ENCODE measurements at places on chromosomes 2 and 18.
A peak's percentile ranks its signal among the peaks of the same experiment; 100 is the strongest.

GRCh38 chr2:75053484-75054112 is 95.2 kb downstream of the POLE4 start:
- DNase-seq: no peak

- no peak for DNase-seq
Measured at GRCh38 chr2:238128534-238129001, 9.9 kb upstream of the KLHL30 start.

DNA sequence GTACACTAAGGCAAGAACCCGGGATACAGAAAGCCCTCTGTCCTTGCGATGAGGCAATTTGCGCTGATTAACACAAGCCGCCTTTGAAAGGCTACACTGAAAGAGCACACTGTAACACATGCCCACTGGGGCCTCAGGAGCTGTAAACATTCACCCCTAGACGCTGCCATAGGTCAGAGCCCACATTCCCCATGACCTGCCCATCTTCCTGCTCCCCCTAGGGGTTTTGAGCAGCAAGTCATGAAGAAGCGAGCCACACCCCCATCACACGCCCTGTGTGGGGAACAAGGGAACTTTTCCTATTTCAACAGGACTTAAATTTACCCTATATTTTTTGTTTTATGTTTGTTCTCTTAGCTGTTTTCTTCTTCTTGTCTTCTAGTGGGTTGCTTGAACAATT is 47.8 kb upstream of the SLC4A10 start:
- DNase-seq: no peak

GRCh38 chr2:158637357-158637756 is 157.8 kb upstream of the DAPL1 start:
- DNase-seq: no peak

GRCh38 chr2:205138735-205139134 is 543.6 kb upstream of the NRP2 start:
- no peak for DNase-seq

DNA sequence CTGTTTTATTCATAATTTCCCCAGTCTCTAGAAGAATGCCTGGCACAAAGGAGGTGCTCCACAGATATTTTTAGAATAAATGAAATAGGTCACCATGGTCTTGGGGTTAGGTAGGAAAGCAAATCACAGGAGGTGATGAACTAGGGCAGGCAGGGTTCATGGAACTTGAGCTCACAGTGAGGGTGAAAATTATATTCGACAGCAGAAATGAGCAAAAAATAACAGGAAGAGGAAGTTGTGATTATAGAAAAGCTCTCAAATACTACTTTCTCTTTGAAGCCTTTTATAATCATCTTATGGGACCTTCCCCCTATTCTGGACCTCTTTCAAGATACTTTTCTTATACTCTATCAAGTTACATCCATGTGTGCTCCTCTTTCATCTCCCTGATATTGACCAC is 4.5 kb upstream of the CREB1 start:
- no peak for DNase-seq

- DNase-seq: peak; percentile 52
Measured at GRCh38 chr2:111226876-111227700, 106.4 kb downstream of the BCL2L11 start.

GRCh38 chr2:239269173-239269885 is 131.5 kb downstream of the HDAC4 start:
- DNase-seq: no peak

- no peak for DNase-seq
Measured at GRCh38 chr2:71620851-71621251, 167.5 kb downstream of the DYSF start.

DNA sequence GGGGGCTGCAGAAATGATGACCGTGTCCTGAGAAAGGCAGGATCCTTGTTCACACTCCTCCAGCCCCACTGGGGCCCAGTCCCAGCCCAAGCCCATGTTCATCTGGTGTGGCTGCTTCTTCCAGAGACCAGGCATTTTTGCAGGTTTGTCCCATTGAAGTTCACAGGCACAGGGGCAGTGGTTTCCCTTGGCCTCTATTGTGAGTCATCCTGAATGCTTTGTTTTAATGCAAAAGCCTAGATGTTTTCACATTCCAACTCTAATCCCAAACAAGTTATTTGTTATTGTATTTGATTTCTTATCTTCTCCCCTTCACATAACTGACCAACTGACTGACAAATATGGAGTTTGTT is 426.4 kb upstream of the ID2 start:
- DNase-seq: no peak

GRCh38 chr2:128291161-128291843 is 27.4 kb downstream of the HS6ST1 start:
- DNase-seq: no peak

DNA sequence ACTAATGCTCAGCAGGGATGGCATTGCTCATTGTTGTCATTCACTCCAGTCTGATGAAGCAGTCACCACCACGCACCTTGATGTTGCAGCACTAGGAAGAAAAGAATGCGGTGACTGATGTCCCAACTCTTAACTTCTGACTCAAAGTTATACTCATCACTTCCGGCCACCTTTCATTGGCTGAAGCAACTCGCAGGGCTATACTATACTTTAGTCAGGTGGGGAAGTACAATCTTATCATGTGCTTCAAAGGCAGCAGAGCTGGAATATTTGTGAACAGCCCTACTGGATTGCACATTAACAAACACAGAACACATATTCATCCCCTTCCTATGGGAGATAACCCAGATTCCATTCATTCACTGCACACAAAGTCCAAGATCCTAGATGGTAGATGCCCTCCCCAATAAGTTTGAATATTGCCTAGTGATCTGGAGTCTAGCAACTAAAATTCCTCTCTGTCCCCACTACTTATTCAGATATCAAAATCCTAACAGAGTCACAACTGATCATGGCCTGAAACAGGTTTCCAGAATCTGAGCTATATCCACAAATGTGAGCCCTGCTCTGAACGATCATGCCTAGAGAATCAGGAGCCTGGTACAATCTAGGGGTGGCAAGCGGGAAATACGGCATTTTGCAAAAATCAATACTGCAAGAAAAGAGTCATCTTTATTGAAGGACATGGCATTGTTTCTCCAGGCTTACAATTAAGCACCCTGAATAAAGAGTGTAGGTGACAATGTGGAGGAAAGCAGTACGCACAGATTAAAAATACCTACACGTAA is 3.4 kb upstream of the SPATS2L start:
- no peak for DNase-seq

GRCh38 chr2:118987886-118988285 is 45.9 kb downstream of the MARCO start:
- DNase-seq: no peak

GRCh38 chr2:120517751-120518469 is 172.0 kb downstream of the INHBB start:
- DNase-seq: no peak

- DNase-seq: no peak
Measured at GRCh38 chr2:168592181-168592831, 136.2 kb downstream of the CERS6 start.

DNA sequence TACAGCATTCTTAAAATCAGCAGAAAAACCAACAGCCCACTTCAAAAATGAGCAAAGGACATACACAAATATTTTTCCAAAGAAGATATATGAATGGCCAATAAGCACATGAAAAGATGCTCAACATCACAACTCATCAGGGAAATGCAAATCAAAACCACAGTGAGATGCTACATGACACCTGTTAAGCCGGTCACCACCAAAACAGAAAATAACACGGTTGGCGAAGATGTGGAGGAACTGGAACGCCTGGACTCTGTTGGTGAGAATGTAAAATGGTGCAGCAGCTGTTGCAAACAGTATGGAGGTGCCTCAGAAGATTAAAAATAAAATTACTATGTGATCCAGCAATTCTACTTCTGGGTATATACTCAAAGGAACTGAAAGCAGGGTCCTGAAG is 184.8 kb downstream of the INHBB start:
- DNase-seq: no peak

DNA sequence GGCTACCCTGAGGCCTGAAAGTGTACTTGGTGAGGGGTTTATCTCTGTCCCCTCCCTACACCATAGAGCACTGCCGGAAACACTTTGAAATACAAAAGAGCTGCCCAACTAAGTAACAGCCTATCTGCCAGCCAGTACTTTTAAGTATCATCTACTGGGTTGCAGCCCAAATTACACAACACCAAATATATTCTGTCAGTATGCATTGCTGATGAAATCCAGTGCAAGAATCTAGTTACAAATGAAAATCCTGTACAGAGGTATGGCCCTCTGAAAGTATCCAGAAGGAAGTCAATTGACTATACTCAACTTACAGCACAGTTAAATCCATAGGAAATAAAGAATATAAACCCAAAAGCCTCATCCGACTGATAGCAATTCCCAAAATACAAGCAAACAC is 280.8 kb downstream of the CCDC85A start:
- no peak for DNase-seq

All from BJ (cell line).